GM18507 (cell line): ENCODE measurements at places on chromosomes 2 and 18.

DNA sequence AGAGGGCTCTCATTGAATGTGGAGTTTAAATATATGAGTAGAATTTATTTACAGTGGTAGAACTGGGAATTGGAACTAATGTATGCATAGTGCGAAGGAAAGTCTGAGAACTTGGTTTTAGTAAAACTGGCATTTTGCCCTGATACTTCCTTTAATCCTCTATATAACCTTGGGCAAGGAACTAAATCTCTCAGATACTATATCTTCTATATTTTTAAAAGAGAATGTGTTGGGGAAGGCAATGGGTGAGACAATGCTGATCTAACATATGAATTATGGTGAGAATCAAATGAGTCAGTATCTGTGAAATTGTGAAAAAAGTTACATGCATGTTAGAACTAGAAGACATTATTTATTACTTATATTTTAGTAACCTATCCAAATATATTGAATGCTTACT lies 2109.4 kb upstream of the PIK3C3 start:
- DNase-seq, result no peak

DNA sequence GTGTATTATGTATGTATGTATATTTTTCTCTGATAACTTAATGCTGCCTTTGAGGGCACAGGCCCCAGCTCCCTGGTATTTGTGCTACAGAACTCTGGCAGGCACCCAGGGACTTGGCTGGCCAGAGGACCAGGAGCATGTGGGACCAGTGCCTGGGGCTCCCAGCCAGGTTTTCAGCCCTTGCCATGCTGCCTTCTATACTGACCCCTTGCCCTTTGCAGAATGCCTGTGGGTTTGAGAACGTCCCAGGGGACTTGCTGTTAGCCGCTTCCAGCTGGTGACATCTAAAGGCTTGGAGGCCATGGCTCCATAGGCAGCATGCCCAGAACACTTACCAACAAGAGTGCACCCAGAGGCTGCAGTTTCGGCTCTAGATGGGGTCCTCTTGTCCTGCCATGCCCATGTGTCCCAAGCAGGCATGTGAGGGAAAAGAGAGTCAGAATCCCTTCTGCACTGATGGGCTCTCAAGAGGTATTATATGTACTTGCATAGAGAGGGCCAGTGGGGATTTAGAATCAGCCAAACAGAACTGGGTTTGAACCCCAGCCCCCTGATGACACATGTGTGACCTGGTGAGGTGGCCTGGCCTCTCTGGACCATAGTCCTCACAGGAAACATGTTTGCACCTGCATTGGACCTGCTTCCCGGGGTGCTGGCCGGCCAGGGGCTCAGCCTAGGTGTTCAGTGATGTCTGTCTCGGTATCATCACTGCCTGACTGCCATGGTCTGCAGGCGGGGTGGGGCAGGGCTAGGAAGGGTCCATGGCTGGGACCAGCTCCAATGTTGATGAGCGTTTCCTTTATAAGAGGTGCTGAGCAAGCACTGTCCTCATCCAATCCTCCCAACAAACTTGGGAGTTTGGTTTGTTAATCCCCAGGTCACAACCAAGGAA lies 119.2 kb upstream of the FHL2 start:
- DNase-seq, result no peak

- no peak for DNase-seq
These were observed 77.8 kb downstream of the RDH14 start for GRCh38 chr2:18482666-18483065.

- DNase-seq, result no peak
These were observed 1091.5 kb upstream of the GYPC start for GRCh38 chr2:125564471-125564870.
